ENCODE measurements at places on chromosomes 5 and 9.

GRCh38 chr9:131282688-131283422 is 6.5 kb upstream of the FAM78A start:
- DNase-seq, result no peak

- no peak for DNase-seq
These were observed 244.8 kb downstream of the CSNK1G3 start for GRCh38 chr5:123756816-123757215.

DNA sequence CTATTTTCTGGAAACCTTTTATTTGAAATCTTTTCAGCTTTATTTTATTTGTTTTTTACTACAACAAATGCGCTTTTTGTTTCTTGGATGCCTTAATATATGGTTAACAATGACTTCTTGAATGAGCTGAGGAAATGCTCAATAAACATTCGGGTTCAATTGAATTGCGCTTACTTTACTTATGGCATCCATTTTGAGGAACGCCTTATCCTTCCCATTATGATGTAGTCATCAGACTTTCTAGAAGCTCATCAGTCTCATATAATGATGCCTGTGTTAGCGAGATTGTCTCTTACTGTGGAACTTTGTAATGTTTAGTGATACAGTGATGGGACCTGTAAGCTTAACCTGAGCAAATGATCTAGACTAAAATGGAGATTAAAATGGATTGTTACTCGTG is 916 bp downstream of the SHLD3 start:
- DNase-seq, result peak; percentile 2

DNA sequence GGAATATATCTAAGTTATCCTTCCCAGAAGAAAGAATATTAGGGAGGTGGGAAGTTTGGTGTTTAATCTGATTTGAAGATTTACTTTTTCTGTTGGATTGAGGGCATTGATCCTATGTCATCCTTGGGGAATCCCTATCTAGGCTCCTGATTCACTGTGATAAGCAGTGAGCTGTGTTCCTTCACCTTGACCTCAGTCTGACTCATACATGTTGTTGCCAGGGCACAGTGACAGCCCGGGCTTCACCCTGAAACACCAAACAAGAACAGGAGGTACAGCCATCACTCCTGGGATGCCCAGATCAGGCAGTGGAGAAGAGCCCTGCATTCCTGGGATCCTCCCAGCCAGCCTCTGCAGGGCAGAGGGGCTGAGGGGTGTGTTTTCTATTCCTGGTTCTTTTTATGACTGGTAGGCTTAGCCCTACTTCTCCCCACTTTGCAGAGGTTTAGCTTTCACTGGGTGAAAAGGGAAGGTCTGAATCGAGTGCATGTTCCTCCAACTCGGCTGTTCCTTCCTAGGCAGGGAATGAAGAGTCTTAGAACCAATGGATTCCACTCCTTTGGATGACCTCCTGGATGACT is 3.1 kb upstream of the FAM53C start:
- no peak for DNase-seq

- no peak for DNase-seq
These were observed 28.9 kb downstream of the TAF11L14 start for GRCh38 chr5:17663182-17663581.

DNA sequence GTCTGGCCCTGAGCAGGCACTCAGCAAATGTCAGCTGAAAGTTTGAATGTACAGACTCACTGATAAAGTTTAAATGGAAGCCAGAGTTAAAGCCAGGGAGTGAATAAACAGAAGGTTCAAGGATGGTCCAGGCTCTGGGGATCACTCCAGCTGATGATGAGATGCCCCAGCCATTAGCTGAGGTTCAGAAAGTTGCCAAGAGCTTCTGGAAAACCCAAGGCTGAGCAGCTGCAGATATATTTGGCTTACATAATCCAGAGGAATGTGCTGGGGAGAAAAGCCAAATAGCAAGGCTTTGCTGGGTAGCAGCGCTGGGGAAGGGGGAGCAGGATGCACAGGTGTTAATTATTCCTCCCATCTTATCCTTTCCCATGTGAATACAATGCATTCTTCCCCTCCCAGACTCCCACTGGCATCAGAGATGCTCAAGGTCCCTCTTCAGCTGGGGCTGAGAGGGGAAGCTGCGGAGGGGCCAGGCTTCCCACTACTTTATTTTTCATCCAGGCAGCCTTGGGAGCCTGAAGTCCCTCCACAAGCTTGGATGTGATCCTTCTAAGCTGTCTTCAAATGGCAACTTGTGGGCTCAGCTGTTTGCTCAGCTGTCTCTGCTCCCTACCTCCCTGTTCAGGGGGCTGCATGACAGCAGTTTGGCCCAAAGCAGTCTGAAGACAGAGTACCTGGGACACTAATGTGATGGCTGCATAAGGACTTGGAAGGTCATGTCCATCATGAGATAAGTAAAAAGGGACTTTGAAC is 341.2 kb downstream of the TRIM32 start:
- DNase-seq, result no peak

- DNase-seq, result no peak
These were observed 182.1 kb downstream of the DMRT2 start for GRCh38 chr9:1231998-1232919.

DNA sequence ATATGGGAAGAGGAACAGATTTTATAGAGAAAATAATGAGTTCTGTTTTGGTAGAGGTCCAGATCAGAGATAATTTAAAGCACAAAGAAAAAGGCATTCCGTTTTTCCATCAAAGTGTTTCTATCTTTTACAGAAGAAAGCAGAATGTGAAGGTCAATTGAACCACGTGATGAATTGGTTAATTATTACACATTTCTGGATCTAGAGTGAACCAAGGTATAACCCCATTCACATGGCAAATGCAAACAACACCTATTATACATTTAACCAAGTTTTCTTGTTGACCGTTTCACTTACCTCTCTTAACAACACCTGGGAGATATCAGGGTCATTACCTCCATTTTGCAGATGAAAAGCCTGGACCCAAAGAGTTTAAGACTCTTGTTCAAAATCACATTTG is 34.9 kb upstream of the ZNF462 start:
- no peak for DNase-seq

Data from COLO829 (cell line).